ENCODE measurements at places on chromosomes 2 and 18.
A peak's percentile ranks its signal among the peaks of the same experiment; 100 is the strongest.

- no peak for DNase-seq
Observed at GRCh38 chr2:216312441-216312840, 59.8 kb downstream of the MARCHF4 start.

DNA sequence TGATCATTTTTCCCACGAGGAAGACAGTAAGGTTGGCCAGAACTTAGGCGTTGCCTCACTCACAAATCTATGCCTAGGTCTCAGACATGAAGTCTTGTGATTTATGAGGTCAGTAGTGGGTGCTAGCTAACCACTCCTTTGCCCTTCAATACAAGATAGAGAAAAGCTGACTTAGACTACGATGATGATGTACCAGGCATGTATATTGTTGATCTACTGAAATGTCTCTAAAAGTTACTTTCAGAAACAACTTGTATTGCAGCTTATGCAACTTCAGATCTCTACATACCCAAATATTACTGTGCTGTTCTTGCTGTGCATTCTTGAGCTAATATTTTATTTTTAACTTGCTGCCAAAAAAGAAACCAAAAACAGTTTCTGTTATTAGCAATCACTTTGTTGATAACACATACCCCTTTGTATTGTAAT lies 30.6 kb downstream of the MAPRE2 start:
- no peak for DNase-seq

- DNase-seq = peak; percentile 67
Observed at GRCh38 chr2:127615511-127616166, 30.3 kb upstream of the GPR17 start.

GRCh38 chr2:107625982-107626381 lies 200.7 kb upstream of the RGPD4 start:
- DNase-seq = no peak

DNA sequence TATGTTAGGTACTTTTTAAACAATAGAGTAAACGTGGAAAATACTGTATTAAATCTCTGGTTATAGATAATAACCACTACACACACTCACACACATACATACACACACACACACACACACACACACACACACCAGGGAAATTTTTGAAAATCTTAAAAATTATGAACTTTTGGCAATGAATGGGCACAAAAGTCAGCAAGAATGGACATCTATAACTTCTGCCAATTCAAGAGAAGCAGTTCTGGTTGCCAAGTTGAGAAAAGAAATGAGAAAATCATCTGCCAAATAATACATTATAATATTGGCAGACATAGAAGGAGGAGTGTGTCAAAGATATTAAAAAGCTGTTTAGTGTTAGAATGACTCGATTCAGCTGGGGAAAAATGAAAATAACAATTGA lies 42.9 kb upstream of the TMEM178A start:
- no peak for DNase-seq

- DNase-seq = no peak
Observed at GRCh38 chr18:58640891-58641610, 12.2 kb upstream of the ALPK2 start.

GRCh38 chr2:160752475-160753330 lies 259.1 kb upstream of the RBMS1 start:
- DNase-seq = no peak

DNA sequence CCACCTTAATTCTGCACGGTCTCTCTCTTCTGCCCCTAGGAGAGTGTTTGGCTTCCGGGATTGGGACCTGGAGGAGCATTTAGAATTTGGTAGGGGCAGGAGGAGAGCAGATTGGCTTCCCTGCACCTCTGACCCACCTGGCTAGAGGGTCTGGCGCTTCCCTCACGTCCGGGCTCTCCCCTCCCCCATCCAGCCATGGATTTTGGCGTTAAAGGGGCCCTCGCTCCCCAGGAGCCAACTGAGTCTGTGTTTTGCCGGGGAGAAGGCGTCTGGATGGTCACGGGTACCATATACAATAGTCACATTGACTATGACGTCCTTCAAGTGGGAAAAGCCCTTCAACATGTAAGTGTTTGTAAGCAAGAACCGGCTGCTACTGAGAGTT lies 6.6 kb downstream of the HOXD3 start:
- no peak for DNase-seq

GRCh38 chr2:43305012-43305411 lies 78.6 kb upstream of the ZFP36L2 start:
- no peak for DNase-seq

- DNase-seq = no peak
Observed at GRCh38 chr2:184921676-184922075, 323.3 kb downstream of the ZNF804A start.

DNA sequence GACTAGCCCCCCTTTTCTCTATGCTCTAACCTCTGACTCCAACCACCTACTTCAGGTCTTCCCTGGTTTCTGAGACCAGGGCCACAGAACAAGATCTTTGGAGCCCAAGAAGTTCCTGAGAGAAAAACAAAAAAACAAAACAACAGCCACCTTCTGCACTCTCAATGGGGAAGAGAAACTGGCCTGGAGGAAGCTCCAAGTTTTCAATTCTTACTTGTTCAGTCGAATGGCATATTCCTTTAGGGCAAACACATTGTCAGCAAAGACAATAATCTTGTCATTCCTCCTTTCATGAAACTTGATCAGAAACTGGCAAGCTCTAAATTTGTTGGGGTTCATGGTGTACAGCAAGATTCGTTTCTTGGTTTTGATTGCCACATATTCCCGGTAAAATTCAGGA lies 15.0 kb downstream of the ERCC3 start:
- DNase-seq = no peak

GRCh38 chr2:11344956-11345677 lies 681 bp upstream of the ROCK2 start:
- peak; percentile 72 for DNase-seq

DNA sequence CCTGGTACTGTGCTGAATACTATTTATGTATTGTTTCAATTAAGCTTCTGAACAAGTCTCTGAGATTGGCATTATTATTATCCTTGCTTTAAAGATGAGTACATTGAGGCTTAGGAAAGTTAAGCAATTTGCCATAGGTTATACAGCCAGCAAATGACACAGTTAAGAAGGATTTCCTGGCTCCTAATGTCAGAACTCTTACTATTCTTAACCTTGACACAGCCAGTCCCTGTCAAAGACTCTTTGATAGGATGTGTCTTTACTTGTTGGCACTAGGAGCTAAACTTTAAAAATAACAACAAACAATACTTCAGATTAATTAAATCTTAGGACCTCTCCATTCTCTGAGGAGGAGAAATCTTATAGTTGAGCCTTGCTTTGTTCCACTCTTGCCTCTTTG lies 70.6 kb downstream of the UBR3 start:
- DNase-seq = no peak

GRCh38 chr2:101041413-101041812 lies 39.3 kb downstream of the RPL31 start:
- DNase-seq = no peak

DNA sequence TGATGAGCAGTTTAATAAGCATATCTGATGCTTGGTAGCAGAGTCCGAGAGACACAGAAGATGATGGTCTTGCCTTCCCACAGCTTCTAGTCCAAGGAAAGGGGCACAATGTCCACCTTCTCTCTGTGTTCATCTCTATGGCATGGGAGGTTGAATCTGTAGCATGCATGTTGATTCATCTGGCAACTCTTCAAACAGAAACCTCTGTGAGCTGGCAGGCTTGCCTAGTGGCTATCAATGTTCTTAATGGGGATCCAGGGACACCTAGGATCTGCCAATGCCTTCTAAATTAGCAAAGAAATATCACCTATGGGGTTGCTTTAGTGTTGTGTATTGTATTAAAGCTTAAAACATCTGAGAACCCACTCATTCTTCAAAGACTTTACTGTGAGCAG lies 170.8 kb downstream of the INO80D start:
- no peak for DNase-seq

DNA sequence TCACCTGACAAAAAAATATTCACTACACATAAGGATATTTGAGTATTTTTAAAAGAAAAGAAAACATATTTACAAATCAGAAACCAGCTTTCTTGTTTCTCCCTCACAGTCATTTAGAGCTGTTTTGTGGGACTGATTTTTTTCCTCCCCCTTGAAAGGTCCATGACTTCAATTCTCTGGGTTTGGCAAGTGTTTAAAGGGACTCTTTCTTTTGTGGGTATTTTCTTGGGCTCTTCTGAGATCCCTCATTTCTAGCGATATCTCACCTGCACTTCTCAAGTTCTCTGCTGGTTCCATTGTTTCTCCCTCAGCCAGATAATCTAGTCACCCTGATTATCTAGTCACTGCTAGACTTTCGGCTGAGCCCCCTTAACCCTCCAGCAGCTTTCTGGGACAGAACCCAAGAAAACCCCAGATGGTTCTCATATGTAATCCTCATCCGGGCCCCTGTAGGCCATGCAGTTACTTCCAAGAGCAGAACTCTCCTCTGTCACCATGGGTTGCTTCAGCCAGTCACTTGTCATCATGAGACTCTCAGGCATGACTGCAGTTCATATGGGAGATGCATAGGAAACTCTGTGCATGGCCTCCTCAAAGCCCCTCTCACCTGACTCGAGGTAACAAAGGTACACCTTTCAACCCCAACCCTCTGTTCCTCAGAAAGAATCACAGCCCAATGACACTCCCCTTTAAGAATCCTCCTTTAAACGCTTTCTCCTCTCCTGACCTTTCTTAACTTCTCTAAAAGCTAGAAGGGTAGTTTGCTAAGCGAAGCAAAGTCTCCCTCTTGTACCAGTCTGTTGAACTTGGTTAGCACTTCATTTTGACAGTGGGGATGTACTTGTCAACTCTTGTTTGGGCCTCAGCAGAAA lies 36.7 kb upstream of the ITGA4 start:
- DNase-seq = no peak

GRCh38 chr2:67828066-67828465 lies 234.7 kb downstream of the C1D start:
- DNase-seq = no peak

- no peak for DNase-seq
Observed at GRCh38 chr2:60966507-60967405, 50.8 kb upstream of the PEX13 start.

GRCh38 chr2:134081238-134081938 lies 172.5 kb upstream of the MGAT5 start:
- no peak for DNase-seq

DNA sequence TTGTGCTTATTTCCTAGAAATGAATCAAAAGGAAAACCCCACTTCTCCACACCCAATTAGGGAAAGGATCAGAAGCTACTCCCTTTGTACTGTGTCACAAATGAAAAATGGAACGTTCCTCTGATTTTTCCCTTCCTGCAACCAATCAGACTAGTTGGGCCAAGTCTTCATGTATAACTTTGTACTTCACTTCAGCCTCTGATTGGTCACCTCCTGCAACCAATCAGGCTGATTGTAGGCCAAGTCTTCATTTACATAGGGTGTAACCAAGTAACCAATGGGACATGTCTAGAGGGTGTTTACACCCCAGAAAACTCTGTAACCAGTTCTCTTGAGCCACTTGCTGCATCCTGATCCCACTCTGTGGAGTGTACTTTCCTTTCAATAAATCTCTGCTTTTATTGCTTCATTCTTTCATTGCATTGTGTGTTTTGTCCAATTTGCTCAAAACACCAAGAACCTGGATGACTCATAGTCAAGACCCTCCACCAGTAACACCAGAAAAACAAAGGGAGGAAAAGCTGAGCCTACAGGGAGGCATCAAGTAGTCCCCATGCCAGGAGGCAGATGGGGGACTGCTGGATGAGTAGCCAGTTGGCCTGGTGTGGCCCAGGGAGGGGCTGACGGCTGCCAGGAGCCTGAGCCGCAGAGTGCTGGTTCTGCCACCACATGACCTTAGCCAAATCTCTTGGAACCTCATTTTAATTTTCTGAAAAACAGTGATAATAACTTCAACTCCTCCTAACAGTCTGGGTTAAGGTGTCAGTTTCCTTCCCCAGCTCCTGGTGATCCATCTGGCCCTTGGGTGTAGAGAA lies 46.1 kb downstream of the SOWAHC start:
- no peak for DNase-seq

DNA sequence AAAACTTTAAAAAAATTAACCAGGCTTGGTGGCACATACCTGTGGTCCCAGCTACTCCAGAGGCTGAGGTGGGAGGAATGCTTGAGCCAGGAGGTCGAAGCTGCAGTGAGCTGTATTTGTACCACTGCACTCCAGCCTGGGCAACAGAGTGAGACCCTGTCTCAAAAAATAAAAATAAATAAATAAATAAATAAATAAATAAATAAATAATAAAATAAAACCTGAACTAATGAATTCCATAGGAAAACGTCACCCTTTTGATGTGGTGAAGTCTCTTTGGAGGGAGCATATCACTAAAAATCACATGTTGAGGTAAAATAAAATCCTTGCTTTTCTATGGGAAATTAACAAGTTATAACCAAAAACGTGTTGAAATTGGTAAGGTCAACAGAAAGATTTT lies 29.6 kb upstream of the ITGAV start:
- DNase-seq = no peak

DNA sequence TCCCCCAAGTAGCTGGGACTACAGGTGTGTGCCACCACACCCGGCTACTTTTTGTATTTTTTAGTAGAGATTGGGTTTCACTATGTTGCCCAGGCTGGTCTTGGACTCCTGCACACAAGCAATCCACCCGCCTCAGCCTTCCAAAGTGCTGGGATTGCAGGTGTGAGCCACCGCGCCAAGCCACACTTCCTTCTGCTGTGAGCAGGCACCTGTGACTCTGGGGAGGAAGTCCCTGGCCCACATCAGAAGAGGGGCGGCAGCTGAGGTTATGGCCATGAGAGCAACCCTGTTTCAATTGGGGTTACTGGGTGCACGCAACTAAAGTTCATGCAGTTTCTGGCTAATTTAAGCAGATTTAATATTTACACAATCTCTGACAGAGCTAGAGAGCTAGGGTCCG lies 91.0 kb downstream of the PLB1 start:
- DNase-seq = no peak

DNA sequence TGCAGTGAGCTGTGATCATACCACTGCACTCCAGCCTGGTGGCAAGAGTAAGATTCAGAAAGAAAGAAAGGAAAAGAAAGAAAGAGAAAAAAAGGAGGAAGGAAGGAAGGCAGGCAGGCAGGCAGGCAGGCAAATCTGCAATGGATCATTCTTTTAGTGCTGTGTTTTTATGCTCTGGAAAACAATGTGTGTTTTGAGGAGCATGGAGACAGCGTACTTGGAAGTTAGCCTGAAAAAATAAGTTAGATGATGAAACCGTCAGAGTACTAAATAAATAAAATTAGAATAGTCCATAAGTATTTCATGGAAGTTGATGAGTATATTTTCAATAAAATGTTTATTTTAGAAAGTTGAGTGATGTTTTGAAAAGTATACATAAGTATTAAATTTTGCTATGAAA lies 366.4 kb upstream of the CDH20 start:
- DNase-seq = no peak

GRCh38 chr18:668260-668659 lies 10.8 kb downstream of the TYMS start:
- DNase-seq = no peak

GRCh38 chr2:212364112-212364985 lies 174.3 kb downstream of the ERBB4 start:
- no peak for DNase-seq

- DNase-seq = no peak
Observed at GRCh38 chr2:234436482-234436837, 60.4 kb downstream of the ARL4C start.

All from T1000 (cell line).